ENCODE measurements at places on chromosomes 7 and 10. TPM values are rescaled to one million over a fixed set of nuclear protein-coding genes. Genes with fewer than 3 reads are reported as not detected.

Gene NXPH1
- not detected for total RNA-seq

DNA sequence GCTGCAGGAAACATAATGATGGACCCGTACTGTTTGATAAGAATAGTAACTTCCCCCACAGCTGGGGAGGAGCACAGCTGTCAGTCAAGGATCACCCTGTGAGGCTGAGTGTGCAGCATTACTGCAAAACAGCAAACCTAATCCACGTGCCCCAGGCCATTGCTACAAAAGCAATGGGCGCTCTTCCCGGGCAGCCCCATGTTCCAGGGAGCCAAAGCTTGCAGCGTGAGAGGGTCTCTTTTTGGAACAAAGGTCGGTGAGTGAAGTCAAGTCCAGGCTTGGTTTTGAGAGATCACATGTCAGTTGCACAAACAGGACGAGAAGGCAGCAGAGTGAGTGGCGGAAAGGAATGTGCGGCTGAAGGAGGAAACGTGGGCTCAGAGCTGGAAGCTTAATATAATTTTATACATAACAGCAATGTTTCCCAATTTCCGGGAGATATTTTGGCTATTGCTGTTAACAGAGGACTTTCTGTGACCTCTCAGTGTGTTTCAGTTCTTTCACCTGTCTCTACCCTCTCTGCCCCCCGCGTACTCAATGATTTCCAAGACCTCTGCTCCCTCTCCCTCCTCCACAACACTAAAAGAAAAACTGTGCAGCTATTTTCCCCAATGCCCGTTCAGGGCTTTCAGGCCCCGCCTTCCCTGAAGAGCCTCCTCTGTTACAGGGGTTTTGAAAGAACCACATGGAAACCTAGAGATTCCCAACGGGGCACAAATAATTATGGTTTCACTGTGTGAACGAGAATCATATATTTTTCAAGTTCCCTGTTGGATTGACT, 128.9 kb downstream of the MTPAP start:
- H3K27me3 ChIP-seq: no peaks in the 10 kb centered on the region
- no peak overlapping the region for H3K27ac ChIP-seq
- no peaks in the 10 kb centered on the region for H3K4me1 ChIP-seq
- peak; percentile 30 for DNase-seq

DNA sequence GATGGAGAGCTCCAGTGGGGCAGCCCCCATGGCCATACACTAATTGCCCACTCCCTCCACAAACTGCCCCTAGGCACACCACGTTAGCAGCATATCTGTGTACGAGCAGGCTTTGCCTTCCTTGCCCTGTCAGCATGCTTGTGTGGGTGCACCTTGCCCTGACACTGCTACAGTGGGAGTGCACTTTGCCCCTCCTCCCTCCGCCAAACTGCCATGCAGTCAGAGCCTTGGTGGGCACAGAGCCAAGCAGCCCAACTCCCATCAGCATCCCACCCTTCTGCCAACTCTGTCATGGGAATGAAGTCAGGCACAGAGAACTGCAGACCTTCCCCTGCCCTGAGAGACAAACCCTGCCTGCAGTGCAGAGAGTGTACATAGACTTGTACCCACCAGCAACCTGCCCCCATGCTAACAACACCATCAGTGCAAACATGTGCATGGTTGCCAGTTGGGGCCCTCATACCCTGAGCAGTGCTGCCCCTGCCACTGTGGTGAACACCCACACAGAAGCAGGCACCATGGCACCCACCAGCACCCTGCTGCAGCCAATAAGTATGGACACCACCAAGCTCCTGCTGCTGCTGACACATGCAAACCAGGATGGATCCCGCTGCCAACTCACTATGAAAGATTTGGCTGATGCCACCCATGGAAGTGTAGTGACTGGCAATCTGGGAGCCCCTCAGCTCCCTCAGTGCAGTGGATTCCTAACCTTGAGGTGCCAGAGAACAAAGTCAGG, 1197.7 kb upstream of the CELF2 start:
- H3K27ac ChIP-seq: no peak overlapping the region
- H3K4me3 ChIP-seq: no peak overlapping the region
- DNase-seq: no peak

GRCh38 chr10:82245906-82246560, 371.0 kb downstream of the NRG3 start:
- no peak overlapping the region for H3K4me3 ChIP-seq
- no peak for DNase-seq
- no peak overlapping the region for H3K27ac ChIP-seq
- H3K27me3 ChIP-seq: no peaks in the 10 kb centered on the region
- no peaks in the 10 kb centered on the region for H3K36me3 ChIP-seq

DNA sequence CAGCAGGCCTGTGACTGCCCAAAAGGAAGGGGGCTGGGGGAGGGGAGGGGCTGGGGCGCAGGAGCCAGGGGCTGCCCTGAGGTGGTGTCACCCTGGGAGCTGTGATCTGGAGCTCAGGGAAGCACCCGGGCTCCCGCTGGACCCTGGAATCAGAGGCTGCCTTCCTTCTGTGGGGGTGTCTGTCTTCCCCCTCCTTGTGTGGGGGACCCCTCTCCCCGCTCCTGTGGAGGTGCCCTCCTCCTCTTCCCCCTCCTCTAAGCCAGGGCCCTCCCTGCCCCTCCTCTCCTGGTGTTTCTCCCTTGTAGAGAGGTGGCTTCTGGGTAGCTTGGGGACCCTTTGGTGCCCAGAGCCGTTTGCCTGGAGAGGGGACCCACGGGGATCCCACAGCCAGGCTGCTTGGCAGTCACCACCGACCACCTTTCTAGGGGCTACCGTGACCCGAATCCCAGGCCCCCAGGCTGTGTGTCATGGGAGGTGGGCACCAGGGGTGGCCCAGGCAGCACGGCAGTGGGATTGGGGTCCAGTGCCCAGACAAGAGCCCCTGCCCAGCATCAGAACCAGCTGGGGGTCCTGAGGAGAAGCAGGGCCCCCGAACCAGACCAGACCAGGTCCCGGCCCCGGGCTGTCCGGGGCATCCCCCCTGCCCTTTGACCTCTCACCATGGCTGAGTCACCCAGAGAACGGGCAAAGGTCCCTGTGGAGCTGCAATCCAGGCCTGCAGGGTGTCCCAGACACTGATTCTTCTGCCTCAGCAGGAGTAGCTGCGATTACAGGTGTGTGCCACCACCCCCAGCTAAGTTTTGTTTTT, 741 bp downstream of the PRAP1 start:
- H3K27me3 ChIP-seq: no peaks in the 10 kb centered on the region
- peaks cover 5% of the 10 kb centered on the region for H3K4me1 ChIP-seq
- no peaks in the 10 kb centered on the region for H3K36me3 ChIP-seq
- H3K27ac ChIP-seq: peak overlapping the region; percentile 79

DNA sequence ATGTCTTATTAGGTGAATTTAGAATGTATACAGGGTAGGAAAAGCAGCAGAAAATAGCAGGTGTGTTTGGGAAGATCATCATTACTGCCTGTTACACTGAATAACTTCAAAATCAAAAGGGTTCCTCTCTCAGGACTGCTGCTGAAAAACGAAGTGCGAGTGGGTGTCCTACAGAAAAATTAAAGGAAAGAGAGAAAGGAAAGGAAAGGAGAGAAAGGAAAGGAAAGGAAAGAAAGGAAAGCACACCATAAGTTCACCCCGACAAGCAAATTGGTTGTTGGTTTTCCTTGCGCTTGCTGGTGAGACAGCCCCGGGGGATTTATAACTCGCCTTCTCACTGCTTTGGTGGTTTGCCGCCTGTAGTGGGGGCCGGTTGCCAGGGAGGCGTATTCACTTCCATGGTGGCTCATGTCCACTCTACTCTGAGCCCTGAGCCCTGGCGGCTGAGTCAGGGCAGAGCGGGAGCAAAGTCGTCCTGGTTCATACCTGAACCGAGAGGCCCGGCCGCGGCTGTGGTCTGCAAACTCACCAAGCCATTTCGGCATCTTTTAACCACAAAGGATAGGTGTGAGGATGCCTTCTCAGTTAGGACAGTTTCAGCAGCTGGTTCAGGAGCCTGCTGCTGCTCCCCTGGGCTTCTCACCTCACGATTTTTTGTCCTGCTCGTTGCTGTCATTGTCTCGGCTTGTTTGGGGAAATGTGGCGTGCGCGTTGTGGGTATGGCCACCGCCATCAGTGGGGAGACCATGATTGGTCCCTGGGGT, 26.1 kb downstream of the INPP5A start:
- H3K4me1 ChIP-seq: peaks cover 6% of the 10 kb centered on the region
- H3K36me3 ChIP-seq: no peaks in the 10 kb centered on the region
- H3K27ac ChIP-seq: no peak overlapping the region
- H3K4me3 ChIP-seq: no peak overlapping the region

GRCh38 chr7:111352319-111352718, 210.0 kb downstream of the IMMP2L start:
- H3K36me3 ChIP-seq: no peaks in the 10 kb centered on the region
- H3K4me3 ChIP-seq: no peak overlapping the region
- H3K27me3 ChIP-seq: no peaks in the 10 kb centered on the region
- no peak overlapping the region for H3K27ac ChIP-seq
- DNase-seq: no peak

DNA sequence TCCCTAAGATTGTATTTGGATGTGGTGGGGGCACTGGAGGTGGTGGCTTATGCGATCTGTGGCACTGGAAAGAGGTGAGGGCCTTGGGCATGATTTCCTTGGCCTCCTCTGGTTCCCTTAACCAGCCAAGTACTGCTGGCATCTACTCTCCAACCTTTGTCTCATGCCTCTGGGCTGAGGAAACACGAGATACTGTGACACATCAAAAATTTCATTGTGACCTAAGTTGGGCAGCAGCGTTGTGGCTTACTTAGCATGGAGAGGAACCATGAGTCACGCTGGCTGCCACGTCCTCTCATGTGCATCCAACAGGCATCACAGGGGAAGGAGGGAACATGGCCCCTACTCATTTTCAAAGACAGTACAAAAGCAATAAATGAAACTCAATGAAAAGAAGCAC, 29.7 kb upstream of the GSDME start:
- no peak for DNase-seq
- H3K36me3 ChIP-seq: no peaks in the 10 kb centered on the region
- H3K4me3 ChIP-seq: no peak overlapping the region

GRCh38 chr10:104299031-104299904, 30.3 kb downstream of the GSTO2 start:
- H3K27ac ChIP-seq: peak overlapping the region; percentile 70
- no peaks in the 10 kb centered on the region for H3K36me3 ChIP-seq
- peaks cover 12% of the 10 kb centered on the region for H3K4me1 ChIP-seq
- no peak for DNase-seq

GRCh38 chr7:54705436-54705835, 53.6 kb downstream of the SEC61G start:
- H3K27me3 ChIP-seq: no peaks in the 10 kb centered on the region
- H3K4me3 ChIP-seq: no peak overlapping the region
- no peaks in the 10 kb centered on the region for H3K4me1 ChIP-seq
- DNase-seq: no peak
- no peak overlapping the region for H3K27ac ChIP-seq

DNA sequence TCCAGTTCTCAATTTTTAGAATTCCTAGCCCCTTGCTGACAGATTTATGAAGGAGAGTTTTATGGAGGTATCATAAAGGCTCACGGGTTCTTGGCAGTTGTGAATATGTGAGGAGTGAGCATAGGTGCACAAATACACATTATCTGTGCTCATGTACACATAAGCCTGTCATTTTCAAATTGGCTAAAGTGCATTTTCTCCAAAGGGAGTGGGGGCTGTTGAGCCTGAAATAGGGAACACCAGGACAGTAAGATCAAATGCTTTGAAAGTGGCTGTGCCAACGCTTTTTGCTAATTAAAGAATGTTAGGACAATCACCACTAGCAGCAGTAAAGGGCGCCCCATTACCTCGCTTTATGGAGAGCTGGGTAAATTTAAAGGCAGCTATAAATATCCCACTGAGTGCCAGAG, 8.3 kb upstream of the LRRC4 start:
- H3K36me3 ChIP-seq: no peaks in the 10 kb centered on the region
- peaks cover 9% of the 10 kb centered on the region for H3K4me1 ChIP-seq
- no peak overlapping the region for H3K27ac ChIP-seq
- H3K4me3 ChIP-seq: no peak overlapping the region

DNA sequence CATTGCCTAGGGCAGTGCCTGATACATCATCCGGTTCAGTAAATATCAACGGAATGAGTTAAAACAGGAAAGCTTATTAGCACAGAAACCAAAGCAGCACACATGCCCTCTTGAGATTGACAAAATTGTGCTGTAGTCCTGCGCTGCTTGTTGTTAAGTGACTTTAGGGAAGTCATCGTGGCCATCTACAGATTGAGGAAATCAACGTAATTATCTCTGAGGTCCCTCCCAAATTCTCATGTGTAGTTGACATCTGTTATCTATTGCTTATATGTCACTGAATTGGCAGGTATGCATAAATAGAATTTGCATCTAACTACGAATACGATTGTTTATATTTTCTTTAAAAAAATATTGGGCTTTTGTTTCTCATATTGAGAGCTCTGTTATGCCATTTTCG, 3.5 kb upstream of the GNB2 start:
- H3K27ac ChIP-seq: no peak overlapping the region
- H3K36me3 ChIP-seq: no peaks in the 10 kb centered on the region
- no peak for DNase-seq
- H3K4me1 ChIP-seq: no peaks in the 10 kb centered on the region
- H3K27me3 ChIP-seq: no peaks in the 10 kb centered on the region

DNA sequence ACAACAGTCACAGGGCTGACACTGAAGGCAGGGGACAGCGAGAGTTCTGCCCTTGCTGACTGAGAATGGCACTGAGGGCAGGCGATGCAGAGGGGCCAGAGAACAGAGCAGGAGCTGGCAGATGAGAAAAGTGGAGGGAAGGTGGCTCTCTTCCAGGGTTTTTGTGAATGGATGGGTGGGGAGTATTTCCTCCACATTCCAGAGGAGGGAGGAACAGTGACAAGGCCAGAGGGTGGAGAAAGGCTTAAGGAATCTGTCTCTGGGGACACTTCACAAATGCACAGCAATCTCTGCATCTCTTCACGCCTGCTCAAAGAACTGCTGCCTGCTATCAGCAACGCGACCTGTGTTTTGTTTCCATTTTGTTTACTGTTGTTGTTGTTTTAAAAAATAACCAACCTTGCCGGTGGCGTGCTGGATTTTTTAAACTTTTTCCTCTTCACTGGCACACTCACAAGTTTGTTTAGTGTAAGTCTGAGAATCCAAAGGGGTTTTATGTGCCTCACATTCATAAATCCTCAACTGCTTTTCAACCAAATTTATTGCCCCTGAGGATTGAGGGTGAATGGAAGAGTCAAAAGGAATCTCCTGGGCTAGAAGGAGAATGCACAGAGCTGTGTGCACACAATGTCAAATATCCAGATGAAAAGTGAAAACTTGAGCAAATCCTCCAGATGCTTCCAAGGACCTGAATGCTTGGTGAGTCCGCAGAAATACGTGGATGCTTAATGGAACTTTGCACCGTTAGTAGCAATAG, 129.3 kb downstream of the GLI3 start:
- peak; percentile 42 for DNase-seq
- no peaks in the 10 kb centered on the region for H3K36me3 ChIP-seq
- H3K27ac ChIP-seq: no peak overlapping the region
- peaks cover 23% of the 10 kb centered on the region for H3K4me1 ChIP-seq
- H3K27me3 ChIP-seq: no peaks in the 10 kb centered on the region

Gene AMPH
- total RNA-seq: 1.6 TPM

Gene TYW1
- 18.5 TPM for total RNA-seq

Gene GIMAP6
- total RNA-seq: 1.0 TPM

Measured in hepatocyte (in vitro differentiated cells).